ENCODE measurements at places on chromosomes 11 and 22. TPM values are rescaled to one million over a fixed set of nuclear protein-coding genes. Genes with fewer than 3 reads are reported as not detected.

DNA sequence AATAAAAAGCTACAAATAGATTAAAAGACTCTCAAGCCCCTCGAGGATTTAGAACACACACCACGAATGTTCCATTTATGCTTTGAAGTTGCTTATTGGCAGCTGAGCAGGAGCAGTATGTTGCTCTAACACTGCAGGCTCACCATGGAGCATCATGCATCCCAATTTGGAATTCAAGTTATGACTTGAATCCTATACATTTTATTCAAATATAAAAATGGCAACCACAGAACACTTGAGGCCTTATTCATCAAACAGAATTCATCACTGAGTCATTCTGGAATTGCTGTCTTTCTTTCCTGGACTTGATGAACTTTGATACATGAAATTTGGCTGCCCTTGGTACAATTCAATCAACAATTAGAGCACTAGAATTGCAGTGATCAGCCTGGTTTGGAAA lies 24.5 kb upstream of the BLID start:
- no peak for DNase-seq

DNA sequence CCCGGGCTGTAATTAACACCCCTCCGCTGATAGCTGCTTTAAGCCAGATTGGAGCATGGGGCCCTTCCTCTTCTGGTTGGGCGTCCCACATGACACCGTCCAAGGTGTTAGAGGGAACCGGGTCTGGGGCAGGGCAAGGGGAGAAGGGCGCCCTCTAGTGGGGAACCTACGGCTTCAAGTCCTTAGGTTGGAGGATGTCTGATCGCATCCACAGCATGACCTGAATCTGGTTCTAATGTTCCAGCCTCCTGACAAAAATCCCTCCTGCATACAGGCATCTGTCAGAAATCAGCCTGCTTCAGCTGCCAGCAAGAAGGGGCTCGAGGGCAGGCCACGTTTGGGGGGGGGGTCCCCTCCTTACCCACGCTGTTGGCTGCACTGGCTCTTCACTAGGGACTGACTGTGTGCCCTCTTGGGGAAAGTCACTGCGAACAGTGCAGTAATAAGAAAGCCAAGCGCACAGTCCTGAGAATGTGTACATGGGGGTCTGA lies 94.2 kb upstream of the TBCEL start:
- DNase-seq, result peak; percentile 36

GRCh38 chr11:23236826-23237555 lies 376.7 kb upstream of the CCDC179 start:
- peak; percentile 69 for DNase-seq

GRCh38 chr11:34432822-34433221 lies 5.9 kb upstream of the CAT start:
- DNase-seq, result no peak

GRCh38 chr11:69009441-69010211 lies 3.4 kb downstream of the MRGPRF start:
- DNase-seq, result no peak

DNA sequence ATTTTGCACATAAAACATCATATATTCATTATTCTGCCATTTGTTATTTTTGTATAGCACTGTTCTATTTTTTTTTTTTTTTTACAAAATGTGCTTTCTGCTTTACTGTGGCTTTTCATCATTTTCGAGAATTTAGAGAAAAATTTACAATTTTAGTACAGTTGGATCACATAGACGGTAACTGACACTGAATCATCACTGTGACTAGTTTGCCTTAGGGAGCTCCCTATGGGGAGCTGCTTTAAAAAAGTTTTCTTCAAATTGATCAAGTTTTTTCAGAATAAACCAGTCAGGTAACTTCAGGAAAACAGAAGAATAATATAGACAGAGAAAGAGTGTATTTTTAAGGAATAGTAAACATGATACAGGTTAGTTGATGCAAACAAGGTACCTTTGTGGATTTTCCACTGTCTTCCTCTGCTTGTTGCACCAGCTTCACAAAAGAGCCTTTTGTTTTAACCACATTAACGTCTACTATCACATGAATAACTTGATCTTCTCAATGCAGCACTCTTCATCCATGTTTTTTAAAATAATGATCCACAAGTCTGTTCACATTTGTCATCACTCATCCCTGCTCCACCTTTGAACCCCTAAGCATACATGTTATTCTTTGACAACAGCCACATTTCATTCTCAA lies 327.0 kb downstream of the DYNC2H1 start:
- DNase-seq, result no peak

DNA sequence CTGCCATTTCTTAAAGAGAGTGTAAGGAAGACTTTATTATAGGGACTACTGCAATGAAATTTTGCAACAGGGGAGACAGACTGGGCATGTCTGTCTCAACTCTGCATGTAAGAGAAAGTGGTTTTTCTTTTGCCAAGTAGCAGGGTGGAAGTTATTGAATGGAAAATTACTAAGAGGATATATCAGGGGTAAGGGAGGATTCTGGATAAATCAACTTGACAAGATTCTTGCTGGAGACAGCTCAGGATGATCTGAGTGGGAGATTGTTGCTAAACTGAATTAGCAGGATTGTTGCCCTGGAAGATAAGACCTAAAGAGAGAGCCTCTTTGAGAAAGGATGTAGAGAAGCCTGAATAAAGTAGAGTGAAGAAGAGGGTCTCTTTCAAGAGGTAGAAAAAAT lies 145.8 kb downstream of the LUZP2 start:
- no peak for DNase-seq

- no peak for DNase-seq
Measured at GRCh38 chr11:69820441-69820840, 1.2 kb upstream of the FGF3 start.

Gene SPTBN2
- polyA plus RNA-seq, result 14.0 TPM

Data from muscle of back (tissue), 13 donors.